HuH-7 (cell line): ENCODE measurements at places on chromosomes 5 and 9.

GRCh38 chr5:19626211-19626610 is 361.8 kb downstream of the CDH18 start:
- no peak for DNase-seq

- DNase-seq: no peak
Measured at GRCh38 chr9:120368799-120369198, 211.2 kb downstream of the CDK5RAP2 start.

GRCh38 chr5:178555771-178556211 is 34.4 kb downstream of the COL23A1 start:
- DNase-seq: no peak

GRCh38 chr9:3884736-3885135 is 358.9 kb upstream of the RFX3 start:
- DNase-seq: no peak

GRCh38 chr5:95985249-95985648 is 23.6 kb upstream of the ELL2 start:
- DNase-seq: no peak

GRCh38 chr5:132641241-132641723 is 16.7 kb upstream of the IL13 start:
- no peak for DNase-seq

GRCh38 chr5:92401492-92401891 is 1018.4 kb upstream of the ARRDC3 start:
- no peak for DNase-seq

DNA sequence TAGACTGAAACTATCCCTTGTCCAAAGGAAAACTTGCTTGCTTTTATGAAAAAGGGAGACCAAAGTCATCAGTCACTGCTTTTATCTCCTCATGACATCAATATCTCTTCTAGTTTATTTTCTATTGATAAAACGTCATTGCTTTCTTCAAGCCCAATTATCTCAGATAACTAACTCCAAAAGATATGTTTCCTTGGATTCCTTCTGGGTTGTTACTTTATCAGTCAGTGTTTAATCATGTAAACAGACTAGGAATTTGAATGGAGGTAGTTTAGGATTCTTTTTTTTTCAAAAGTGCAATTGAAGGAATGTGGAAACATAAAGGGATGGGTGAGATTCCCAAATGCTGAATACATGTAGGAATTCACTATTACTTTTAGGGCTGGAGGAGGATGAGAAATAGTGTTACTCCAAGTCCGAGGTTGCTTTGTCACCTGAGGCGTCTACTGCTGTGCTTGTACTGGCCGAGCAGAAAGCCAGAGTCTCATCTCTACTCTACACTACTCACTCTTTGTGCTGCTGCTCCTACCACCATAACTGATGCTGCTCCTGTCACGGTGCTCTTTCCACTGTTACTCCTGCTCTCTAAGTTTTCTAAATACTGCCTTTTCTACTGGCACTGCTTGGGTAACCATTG is 1697.1 kb upstream of the NUDT12 start:
- no peak for DNase-seq

- DNase-seq: no peak
Measured at GRCh38 chr5:170562166-170562874, 58.5 kb downstream of the KCNIP1 start.

DNA sequence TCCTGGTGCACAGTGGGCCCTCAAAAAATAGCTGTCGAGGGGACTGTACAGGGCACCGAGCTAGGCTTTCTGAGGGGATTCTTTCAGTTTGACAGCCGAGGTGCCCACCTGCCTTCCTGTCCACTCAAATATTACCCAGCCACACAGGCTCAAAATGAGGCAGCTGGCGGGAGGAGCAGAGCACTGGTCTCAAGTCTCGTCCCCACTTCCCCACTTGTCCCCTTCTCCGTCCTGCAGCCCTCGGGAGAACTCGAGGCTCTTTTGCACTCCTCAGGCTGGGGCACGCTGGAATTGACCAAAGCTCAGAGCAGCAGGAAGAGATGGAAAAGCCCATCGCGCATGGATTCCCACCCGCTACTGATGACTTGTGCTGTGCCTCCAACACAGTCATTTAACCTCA is 185.2 kb downstream of the HSPA4 start:
- DNase-seq: no peak

- no peak for DNase-seq
Measured at GRCh38 chr5:58983526-58984452, 400.9 kb downstream of the RAB3C start.

GRCh38 chr9:25913806-25914205 is 235.6 kb upstream of the TUSC1 start:
- DNase-seq: no peak

DNA sequence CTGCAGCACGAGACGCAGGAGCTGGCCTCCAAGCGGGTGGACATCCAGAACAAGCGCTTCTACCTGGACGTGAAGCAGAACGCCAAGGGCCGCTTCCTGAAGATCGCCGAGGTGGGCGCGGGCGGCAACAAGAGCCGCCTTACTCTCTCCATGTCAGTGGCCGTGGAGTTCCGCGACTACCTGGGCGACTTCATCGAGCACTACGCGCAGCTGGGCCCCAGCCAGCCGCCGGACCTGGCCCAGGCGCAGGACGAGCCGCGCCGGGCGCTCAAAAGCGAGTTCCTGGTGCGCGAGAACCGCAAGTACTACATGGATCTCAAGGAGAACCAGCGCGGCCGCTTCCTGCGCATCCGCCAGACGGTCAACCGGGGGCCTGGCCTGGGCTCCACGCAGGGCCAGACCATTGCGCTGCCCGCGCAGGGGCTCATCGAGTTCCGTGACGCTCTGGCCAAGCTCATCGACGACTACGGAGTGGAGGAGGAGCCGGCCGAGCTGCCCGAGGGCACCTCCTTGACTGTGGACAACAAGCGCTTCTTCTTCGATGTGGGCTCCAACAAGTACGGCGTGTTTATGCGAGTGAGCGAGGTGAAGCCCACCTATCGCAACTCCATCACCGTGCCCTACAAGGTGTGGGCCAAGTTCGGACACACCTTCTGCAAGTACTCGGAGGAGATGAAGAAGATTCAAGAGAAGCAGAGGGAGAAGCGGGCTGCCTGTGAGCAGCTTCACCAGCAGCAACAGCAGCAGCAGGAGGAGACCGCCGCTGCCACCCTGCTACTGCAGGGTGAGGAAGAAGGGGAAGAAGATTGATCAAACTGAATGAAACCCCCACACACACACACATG is 654 bp downstream of the PURA start:
- no peak for DNase-seq

DNA sequence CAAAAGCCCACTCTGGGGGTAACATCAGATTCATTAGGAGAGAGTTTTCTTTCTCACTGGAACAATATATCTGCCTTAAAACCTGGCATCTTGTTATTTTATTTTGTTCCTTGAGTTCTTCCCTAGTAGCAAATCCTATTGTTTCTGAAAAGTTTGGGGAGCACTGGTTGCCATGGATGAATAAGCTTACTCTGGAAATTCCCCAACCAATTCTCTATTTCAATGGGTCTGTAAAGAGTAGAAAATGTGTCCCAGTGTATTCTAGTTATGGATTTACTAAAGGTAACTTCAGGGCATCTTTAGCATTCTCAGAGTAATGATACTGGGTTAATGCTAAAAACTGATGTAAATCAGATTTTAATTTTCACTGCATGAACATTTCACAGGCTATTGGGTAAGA is 94.2 kb upstream of the S1PR3 start:
- DNase-seq: no peak

GRCh38 chr9:99778836-99779235 is 42.8 kb upstream of the NR4A3 start:
- no peak for DNase-seq

DNA sequence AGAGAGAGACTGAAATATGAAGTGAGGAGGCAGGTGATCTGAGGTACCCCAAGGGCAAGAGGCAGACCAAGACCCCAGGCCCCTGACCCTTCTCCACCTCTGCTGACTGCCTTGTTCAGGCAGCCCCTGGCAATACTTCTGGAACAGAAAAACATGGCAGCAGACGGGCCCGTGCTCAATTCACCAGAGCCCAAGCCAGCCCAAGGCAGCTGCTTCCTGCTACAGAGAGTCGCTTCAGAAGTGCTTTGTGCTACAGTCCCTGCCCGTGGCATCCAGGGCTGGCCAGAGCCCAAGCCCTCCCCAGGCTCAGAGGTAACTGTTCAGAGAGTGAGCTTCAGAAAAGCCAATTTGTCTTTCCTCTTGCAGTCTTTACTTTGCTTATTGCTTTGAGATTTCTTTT is 151.4 kb upstream of the FSTL4 start:
- DNase-seq: no peak

- no peak for DNase-seq
Measured at GRCh38 chr9:68931821-68932220, 82.1 kb downstream of the PRKACG start.

- DNase-seq: no peak
Measured at GRCh38 chr9:134296301-134297082, 29.8 kb upstream of the RXRA start.
